Stimulated activated CD4-positive, alpha-beta T cell treated with anti-CD3 and anti-CD28 coated beads, Interleukin-15, amount 100 ng/mL, for 48 hours (primary cell): ENCODE measurements at places on chromosomes 13 and 19.

GRCh38 chr13:80571346-80572307 lies 230.7 kb upstream of the SPRY2 start:
- DNase-seq, result no peak

DNA sequence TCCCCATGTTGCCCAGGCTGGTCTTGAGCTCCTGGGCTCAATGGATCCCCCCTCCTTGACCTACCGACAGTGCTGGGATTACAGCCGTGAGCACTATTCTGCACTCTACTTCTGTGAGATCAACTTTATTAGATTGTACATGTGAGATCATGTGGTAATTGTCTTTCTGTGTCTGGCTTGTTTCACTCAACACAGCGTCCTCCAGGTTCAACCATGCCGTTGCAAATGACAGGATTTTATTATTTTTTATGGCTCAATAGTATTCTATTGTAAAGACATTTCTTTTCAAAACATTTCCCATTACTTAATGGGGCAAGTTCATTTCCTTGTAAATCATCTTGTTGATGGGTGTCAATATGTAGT lies 1.5 kb upstream of the OBI1 start:
- no peak for DNase-seq

- no peak for DNase-seq
These were observed 1.7 kb downstream of the RBM26 start for GRCh38 chr13:79404361-79404760.

DNA sequence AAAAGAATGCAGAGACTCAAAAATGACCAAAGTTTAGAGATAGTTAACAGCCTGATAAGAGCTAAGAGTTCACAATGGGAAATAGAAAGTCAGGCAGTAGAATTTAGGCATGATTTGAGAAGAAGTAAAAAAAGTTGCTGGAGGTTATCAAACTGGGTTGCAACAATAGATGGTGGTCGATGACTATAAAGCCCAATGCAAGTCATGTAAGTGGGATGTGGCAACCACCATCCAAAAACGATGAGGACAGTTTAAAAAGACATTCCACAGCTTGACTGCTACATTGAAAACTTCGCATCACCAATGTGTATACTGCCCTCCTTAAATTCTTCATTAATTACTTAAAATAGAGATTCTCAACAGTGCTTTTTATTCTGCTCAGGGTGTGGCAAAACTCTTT lies 19.7 kb downstream of the ELF1 start:
- no peak for DNase-seq

DNA sequence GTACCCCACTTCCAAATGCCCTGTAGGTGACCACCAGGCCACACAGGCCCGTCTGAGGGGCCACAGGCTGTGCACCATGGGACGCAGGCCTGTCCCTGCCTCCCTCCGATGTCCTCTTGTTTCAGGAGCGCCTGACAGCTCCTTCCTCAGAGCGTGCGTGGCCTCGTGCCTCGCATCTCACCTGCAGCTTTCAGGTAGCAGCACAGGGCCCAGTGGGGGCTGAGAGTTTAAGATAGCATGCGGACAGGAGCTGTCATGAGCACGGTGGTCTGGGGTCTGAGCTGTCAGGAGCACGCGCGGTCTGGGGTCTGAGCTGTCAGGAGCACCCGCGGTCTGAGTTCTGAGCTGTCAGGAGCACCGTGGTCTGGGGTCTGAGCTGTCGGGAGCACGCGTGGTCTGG lies 40.1 kb downstream of the GAS6 start:
- no peak for DNase-seq

DNA sequence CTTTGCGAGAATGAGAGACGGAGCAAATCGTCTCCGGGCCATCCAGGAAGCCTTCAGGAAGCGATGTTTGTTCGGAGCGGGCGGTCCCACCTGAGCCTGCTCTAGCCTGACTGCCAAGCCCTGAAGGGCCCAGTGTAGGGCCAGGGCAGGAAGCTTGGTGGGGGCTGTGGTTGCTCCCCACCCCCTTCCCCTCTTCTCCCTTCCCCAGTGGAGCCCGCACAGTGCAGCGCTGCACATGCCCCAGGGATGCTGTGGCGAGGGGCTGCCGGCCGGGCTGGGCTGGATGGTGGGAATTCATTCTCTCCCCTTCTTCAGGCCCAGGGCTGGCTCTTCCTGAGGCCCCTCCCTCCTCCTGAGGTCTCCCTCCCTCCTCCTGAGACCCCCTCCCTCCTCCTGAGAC lies 7.1 kb upstream of the GRTP1 start:
- DNase-seq, result no peak

GRCh38 chr13:73189776-73190175 lies 131.0 kb downstream of the KLF5 start:
- no peak for DNase-seq

- no peak for DNase-seq
These were observed 57.0 kb upstream of the IPO5 start for GRCh38 chr13:97896446-97896845.

GRCh38 chr13:31372454-31372853 lies 172.7 kb downstream of the B3GLCT start:
- no peak for DNase-seq

DNA sequence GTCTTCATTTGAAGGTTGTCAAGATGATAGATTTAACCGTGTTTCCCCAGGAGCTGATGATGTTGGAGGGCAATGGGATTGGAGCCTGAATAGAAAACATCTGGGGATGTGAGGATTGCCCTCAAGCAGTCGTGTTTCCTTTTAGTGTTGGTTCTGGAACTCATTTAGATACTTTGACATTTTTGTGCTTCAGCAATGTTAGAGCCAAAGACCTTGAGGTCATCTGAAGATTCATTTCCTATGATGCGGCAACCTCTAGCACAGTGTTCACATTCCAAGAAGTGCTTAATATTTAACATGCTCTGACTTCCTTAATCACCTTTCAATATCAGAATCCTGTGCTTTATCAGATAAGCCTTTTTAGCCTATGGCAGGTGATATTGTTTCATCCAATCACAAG lies 82.7 kb downstream of the SLC10A2 start:
- DNase-seq, result no peak

DNA sequence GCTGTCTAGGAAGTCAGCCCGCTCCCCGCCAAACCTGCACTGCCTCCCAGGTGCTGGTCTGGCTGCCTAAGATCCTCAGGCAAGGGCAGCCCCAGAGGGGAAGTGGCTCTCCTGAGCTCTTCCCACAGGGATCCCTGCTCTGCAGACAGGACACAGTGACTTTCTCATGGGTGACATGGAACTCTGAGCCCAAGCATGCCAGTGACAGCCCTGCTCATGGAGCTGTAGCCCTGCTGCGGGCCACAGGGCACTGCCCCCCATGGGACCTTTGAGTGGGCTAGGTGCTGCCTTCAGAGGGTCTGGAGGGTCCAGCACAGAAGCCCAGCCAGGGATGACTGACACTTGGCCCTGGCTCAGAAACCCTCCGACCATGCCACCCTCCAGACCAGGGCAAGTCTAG lies 109.1 kb downstream of the TUBA3C start:
- no peak for DNase-seq

DNA sequence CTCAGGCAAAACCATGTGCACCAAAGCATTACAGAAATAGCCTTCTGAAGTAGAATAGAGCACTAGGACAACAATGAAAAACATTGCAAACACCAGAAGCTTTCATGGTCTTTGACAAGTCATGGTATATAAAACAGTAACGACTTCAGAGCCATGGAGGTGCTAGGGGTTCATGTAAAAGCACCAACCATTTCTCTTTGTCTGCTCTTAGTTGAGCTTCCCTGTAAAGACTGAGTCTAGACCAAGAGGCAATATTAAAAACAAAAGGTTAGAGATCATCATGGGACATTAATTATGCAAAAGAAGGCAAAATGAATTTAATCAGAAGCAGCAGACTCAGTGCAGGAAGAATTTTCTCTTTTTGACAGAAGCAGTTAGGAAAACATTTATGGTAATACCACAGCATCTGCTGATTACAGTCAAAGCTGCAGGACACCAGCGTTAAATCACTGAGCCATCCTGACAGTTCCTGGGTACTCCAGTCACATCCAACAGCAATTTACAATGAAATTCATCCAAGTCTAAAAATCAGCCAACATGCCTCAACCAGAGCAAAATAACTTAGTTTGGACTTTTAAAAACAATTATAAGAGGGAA lies 476.8 kb downstream of the DIAPH3 start:
- no peak for DNase-seq
